ENCODE measurements at places on chromosomes 5 and 9.

DNA sequence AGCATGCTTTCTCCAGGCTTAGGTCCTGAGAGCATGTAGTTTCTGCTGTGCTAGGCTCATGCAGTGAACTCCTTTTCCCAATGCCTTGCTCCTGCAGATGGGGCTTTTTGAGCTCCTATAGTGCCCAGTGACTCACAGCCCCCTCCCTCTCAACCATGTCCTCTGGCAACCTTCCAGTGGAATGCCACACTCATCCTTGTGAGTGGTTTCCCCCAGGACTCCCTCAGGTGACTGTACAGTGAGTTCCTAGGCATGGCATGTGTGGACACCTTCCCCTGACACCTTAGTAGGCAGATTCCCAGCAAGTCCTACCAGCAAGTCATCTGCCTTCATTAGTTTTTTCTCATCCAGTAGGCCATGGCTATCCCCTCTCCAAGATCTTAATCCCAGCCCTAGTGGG lies 72.4 kb upstream of the CXCL14 start:
- no peak for DNase-seq

DNA sequence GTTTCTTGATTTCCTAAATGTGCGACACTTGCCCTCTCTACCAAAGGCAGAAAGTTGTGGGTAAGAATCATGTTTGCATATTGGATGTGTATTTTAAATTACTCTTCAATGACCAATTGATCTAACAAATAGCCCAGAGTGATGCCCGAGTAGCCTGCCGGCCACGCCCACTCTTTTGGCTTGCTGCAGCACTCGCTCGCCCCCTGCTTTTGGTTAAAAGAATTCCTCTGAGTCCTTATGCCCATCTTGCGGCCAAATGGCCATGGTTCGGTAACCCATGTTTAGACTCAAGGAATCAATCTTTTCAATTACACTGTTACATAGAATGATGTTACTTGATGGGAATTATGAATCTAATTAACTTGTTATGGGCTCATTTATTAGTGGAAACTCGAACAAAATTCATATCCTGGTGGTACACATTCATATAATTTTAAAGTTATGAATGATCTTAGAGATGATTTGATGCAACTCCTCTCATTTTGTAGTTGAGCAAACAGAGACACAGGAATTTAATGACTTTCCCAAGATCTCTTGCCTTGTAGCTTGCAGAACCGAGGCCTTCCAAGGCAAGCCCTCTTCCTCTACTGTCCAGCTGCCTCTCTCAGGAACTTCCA lies 36.5 kb downstream of the PPIC start:
- DNase-seq = no peak

DNA sequence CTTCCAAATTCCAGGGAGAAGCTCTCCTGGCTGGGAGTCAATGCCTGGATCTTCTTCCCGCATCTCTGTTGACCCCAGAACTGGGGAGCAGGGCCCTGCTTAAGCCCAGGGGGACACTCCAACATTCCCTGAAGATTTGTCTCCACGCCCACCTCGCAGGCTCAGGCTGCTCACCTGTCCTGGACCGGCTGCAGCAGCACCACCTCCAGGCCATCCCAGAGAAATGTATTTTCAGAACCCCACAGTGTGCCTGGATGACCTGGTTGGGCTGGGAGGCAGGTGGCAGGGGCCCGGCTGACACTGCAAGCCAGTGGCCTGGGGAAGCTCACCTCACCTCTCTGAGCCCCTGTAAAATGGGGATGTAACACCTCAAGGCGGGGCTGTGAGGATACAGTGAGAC lies 27.1 kb upstream of the ZBTB43 start:
- no peak for DNase-seq

DNA sequence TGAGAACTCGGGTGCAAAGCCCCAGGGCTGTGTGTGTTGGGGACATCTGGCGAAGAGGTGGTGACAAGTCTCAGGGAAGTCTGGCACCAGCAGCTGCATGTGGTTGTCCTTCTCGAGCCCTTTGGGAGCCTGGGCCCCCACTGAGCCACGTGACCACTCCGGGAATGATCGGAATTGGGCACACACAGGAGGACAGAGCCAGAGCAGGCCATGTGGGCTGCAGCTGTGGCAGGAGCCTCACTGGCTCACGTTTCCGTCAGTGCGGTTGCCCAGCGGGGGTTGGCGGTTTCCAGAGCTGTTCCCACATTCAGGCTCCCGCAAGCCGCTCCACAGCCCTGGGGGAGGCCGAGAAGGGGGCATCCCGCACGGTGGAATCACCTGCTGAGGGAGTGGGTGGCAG lies 6.8 kb upstream of the CEL start:
- peak; percentile 80 for DNase-seq

DNA sequence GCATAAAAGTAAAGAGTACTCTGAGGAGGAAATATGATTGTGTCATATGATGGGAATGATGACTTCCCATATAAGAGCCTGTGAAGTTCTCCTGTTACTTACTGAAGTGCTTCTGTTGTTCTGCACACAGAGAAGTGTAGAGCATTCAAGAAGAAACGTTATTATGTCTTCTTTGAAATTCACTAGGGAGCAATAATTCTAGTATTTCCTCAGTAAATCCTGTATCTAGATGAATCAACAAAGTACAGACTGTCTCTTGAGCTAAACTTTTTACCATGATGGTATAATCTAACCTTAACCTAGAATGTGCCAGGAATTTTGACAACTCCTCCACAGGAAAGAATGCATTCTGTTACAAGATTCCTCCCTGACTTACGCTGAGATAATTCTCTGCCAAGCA lies 18.9 kb upstream of the GHR start:
- no peak for DNase-seq

DNA sequence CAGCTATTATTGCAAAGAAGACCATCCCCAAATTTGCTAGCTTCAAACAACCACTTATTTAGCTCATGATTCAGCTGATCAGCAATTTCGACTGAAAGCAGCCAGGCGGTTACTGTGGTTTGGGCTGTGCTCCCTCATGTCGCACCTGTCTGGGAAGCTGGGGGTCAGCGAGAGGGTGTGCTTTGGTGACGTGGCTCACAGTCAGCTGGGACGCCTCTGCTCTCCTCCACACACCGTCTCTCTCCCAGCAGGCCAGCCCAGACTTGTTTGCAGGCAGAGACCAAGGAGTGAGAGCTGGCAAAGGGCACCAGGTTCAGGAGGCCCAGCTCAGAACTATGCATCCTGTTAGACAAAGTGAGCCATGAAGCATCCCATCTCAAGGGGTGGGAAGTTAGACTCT lies 140.9 kb downstream of the SYK start:
- DNase-seq = no peak

DNA sequence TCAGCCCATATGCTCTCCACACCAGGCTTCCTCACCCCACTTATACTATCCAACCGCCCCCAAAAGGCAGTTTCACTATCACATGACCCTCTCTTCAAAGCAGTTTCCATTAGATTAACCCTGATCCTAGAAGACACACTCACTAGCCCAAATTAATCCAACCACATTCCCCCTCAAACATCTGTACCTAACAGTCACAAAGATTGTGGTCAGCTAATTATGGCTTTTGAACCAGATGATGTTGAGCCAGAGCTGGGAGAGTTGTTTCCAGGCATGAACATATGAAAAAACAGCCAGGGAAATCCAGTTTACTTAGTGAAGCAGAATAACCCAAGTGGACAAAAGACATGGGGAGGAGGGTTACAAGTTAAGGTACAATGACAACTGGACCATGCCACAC lies 131.2 kb downstream of the SPOCK1 start:
- no peak for DNase-seq

DNA sequence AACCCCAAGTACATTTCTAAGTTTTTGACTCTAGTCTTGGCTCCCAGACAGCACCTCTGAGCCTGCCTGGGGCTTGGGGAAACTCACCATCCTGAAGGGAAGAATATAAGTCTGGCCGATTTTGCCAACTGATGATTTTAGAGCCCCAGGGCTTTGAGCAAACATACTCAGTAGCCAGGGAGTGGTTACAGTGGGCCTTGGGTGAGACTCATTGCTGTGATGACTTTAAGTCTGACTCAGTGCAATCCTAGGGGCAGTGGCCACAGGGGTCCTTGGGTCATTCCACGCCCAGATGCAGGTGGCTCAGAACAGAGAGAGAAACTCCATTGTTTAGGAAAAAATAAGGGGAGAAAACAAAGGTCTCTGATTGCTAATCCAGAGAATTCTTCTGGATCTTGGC lies 312.0 kb upstream of the EDIL3 start:
- DNase-seq = no peak

- DNase-seq = no peak
These were observed 138.5 kb downstream of the SLC24A2 start for GRCh38 chr9:19650312-19650711.

DNA sequence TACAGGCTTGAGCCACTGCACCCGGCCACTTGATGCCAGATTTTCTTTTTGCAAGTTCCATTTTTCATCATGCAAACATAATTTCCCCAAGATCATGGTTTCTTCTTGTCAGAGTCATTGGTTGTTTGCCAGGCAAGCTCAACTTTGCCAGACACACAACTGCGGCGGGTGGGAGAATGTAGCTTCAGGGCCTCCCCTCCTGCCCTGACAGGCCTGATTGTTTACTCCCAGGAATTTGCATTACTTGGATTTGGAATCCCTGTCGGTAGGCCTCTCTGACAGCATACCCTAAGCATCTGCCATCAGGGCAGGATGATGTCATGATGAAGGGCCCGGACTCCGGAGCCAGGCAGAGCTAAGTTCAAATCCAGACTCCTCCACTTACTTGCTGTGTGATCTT lies 15.1 kb downstream of the RPS14 start:
- DNase-seq = peak; percentile 61

DNA sequence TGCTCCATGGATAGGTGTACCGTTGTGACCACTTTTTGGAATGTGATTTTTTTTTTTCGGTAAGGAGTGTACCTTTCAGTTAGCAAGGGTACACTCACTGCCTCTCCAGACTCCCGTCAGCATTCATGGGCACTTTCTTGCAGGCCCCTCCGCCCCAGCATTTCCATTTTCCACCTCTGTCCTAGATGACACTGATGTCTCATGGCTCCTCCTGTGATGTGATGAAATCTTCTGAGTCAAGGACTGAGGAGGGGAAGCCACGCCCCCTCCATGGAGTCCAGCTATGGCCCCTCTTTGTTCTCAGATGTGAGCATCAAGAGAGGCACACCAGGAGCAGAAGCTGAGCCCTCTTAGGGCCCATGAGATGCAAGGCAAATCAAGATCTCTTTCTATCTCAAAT lies 61.8 kb downstream of the CTSL start:
- DNase-seq = no peak

All from fibroblast of skin of left biceps (primary cell).